Bladder microvascular endothelial cell (primary cell): ENCODE measurements at places on chromosomes 13 and 19. TPM values are rescaled to one million over a fixed set of nuclear protein-coding genes. Genes with fewer than 3 reads are reported as not detected.

ZNF98 gene
- 0.06 TPM in 1 of 2 replicates, not detected in the other for total RNA-seq

ZNF284 gene
- 2.1 and 3.7 TPM in 2 replicates for total RNA-seq

ZNF527 gene
- total RNA-seq = 2.9 and 5.6 TPM in 2 replicates

CGB1 gene
- total RNA-seq = not detected in 2 replicates

NCAN gene
- total RNA-seq = not detected in 2 replicates

PPP1R13L gene
- total RNA-seq = 7.1 and 32.3 TPM in 2 replicates

C13orf42 gene
- total RNA-seq = not detected in 2 replicates

ZNF682 gene
- 1.1 and 3.8 TPM in 2 replicates for total RNA-seq

NTN5 gene
- total RNA-seq = 0.06 and 0.16 TPM in 2 replicates

AMER2 gene
- total RNA-seq = not detected in 2 replicates

SPINT2 gene
- total RNA-seq = 7.0 and 61.4 TPM in 2 replicates

FSD1 gene
- total RNA-seq = 6.0 and 11.6 TPM in 2 replicates
